Fibroblast of gingiva (primary cell): ENCODE measurements at places on chromosomes 4 and X.

GRCh38 chrX:150573702-150574101 lies 5.3 kb downstream of the MTM1 start:
- no peak for DNase-seq

- DNase-seq, result no peak
These were observed 162.5 kb upstream of the GALNT7 start for GRCh38 chr4:173005912-173006633.

DNA sequence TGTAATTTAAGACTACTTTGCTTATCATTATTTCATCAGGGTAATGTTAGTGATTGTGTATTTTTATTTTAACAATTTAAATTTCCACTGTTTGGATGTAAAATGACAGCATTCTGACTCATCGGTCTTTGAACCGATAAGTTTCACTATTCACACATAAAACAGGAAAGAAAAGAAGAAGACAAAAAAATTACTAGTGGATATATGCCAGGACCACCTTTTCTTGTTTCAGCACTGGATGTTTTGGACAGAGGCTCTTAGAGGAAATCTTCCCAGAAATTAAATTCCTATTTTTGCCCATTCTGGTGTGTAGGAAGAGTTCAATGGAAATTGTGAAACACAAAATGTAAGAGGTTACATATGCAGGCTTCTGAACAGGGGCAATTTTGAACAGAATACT lies 57.4 kb downstream of the VEGFC start:
- no peak for DNase-seq

- no peak for DNase-seq
These were observed 40.9 kb downstream of the MOB1B start for GRCh38 chr4:70943114-70943513.

DNA sequence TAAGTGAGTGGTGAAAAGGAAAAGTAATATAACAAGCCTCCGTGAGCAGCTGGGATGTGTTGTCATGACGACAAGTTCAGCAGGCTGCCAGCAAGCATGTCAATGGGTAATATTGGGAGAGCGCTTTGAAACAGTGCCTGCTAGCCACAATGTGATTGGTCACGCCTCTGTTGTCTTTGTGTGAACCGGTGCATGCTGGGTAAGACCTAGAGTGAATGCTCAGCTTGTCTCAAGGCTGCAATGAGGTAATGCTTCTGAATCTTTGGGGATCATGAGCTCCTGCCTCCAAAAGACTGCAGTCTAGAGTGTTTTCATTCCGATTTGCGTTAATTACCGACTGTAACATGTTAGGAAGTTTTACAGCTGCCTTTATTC lies 54.9 kb downstream of the STOX2 start:
- DNase-seq, result no peak

- DNase-seq, result peak; percentile 84
These were observed at the start of gene CXCL8 for GRCh38 chr4:73740353-73740778. CXCL8 (plus strand) TSS chr4:73740569; CDS start chr4:73740659, 90 bp downstream.

GRCh38 chr4:172692701-172693100 lies 475.9 kb upstream of the GALNT7 start:
- DNase-seq, result no peak

GRCh38 chrX:49039598-49040375 lies 3.4 kb downstream of the TFE3 start:
- peak; percentile 90 for DNase-seq

DNA sequence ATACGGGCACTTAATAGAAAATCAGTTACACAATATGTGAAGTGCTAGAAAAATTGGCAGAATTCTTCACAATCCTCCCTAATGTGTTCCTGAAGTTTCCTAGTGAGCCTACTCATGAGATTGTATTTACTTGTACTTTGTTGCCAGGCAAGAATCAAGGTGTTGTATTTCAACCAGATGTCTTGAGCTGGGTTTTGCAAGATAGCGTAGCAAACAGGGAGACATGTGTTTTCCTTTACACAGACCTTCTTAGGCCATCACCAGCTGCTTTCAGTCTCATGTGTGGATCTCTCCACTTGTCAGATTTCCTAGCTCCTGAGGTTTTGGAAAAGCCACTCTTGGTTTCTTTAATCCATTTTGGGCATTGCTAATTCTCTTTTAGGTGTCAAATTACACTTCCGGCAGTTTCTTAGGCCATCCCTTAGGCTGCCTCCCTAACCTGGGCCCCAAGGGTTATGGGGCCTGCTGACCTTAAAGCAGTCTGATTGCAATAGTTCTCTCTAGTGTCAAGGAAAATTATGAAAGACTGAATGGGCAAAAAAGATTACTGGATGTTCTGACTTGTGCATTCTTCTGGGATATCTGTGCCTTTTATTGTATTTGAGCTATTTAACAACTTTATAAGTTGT lies 12.2 kb upstream of the EDA start:
- peak; percentile 57 for DNase-seq

- DNase-seq, result peak; percentile 51
These were observed 427.2 kb downstream of the FAT4 start for GRCh38 chr4:125741825-125742452.

DNA sequence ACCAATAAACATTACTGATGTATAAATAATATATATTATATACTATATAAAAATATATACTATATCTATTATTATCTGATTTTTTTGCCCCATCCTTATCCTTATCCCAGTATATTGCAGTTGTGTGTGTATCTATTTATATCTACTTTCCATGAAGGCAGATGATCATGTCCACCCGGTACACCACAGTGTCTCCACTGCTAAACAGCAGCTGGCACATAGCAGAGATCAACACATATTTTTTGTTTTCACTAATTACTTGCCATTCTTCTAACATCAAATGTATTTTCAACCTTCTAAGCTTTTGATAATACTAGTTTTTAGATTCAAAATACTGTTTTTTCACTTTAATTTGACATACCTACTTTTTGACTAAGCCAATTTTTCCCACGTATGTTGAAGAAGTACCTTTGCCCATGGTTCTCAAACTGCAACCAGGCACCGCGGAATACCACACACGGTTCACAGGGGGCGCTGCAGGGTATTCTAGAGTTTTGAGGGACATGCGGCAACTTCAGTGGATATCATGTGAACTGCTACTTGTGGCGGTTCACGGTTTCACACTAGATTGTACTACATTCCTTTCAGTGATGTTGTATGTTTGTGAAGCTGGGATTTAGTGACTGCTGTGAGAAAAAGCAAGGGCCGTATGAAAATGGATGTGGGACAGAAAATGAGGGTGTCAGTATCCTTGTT lies 182.5 kb upstream of the NPY2R start:
- peak; percentile 41 for DNase-seq

DNA sequence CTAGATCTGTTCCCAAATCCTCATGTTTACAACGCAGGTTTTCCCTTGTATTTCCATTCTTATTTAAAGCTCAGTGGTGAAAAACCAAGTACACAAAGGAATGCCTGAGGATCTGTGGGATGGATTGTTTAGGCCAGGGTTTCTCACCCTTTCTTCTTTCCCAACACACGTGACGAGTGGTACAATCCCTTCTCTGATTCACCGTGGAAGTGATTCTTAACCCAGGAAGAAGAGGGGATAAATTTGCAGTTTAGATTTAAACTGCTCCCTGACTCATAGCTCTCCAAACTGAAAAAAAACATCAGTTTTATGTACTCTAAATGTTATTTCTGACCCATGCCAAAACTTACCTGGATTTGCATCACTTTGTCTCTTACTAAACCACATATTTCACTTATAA lies 17.0 kb downstream of the PAQR3 start:
- peak; percentile 14 for DNase-seq

- no peak for DNase-seq
These were observed 131.7 kb upstream of the NALF2 start for GRCh38 chrX:69372435-69372834.
